ENCODE measurements at places on chromosomes 16 and 17. TPM values are rescaled to one million over a fixed set of nuclear protein-coding genes. Genes with fewer than 3 reads are reported as not detected.
A peak's percentile ranks its signal among the peaks of the same experiment; 100 is the strongest.

ZNF287 gene
- 7.7 TPM for total RNA-seq

DNA sequence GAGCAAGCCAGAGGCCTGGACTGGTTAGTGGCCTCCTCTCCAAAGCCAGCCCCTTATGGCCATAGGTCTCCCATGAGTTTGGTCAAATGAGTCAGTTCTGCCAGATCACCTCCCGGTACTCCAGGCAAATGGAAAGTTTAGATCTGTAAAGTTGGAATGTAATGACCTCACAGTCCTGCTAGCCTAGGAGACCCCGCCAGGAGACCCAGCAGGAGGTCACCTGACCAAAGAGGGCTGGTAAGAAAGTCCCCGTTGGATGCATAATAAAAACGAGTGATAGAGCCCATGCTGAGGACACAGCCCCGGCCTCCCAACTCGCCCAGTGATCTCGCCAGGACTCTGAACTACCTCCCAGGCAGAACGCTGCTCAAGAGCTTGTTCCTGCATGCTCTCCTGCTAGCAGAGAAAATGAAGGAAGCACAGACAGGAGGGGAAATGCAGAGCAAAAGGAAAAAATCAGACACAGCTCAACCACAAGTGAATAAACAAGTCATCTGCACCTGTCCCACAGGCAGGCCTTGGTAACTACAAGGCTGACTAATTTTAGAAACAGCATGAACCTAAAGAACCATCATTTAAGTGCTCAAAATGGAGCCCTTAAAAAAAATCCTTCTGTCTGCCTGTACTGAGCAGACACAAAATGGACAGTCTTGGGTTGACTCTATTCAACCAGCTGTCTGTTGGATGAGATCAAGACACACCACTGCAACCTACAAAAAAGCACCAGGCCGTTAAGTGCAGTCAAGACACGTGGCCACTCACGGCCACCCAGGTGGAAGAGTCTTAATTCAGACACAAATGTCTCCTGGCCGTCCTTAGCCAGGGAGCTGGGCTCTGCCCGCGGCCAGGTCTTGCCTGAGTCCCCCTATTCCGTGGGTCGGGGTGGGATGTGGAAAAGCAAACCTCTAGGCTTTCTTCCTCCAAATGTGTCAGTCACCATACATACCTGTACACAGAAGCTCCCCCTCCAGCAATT lies 9.2 kb downstream of the CDIP1 start:
- no peak for DNase-seq

DNA sequence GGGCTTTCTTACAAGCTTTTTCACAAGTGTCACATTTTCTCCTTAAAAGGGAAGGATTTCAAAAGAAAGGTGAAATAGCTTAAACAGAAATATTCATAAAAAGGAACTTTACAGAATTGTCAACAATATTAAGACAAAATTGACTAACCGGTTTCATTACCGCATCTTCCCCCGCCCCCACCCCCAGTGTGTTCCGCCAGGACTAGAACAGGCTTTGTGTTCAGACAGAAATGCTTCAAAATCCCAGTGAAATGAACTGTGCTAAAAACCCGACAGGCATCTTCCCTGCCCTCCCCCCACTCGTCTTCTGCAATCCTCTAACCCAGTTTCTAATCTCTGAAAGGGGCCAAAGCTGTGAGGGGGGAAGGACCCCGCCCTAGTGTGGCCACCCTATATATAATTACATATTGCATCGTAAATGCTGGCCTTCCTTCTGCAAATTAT lies 990 bp upstream of the ROGDI start:
- DNase-seq, result no peak

ABCA8 gene
- total RNA-seq, result 19.2 TPM

DNA sequence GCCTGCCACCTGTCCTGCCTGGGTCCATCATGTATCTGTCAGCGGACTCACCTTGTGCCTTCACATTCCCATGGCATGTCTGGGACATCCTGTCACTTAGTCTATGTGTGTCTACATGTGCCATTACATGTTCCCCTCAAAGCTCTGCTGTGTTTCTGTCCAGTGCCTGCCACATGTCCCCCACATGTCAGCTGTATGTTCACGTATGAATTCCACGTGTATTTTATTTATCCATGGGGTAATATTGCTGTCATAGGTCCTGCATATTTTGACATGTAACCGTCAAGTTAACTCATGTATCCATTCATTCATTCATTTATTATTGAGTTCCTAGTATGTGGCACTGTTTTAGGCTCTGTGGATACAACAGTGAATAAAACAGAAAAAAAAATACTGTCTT lies 20.8 kb downstream of the TMEM92 start:
- no peak for DNase-seq

- peak; percentile 39 for DNase-seq
These were observed 1.9 kb downstream of the CMC2 start for GRCh38 chr16:81004646-81005353.

GRCh38 chr16:4606354-4606753 lies 8.3 kb downstream of the UBALD1 start:
- no peak for DNase-seq

DNA sequence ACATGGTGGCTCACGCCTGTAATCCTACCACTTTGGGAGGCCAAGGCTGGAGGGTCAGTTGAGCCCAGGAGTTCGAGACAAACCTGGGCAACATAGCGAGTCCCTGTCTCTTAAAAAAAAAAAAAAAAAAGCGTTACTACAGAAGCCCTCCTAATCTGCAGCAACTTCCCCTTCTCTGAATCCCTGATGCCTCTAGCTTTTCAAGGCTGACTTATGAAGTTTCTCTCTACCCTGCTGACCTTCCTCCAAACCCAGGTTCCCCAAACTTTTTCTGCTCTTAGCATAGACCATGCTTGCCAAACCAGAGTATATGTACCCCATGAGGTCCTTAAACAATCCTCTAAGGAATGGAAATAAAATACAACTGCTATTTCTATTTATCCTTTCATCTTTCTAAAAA lies 16.4 kb downstream of the LYRM1 start:
- no peak for DNase-seq

GRCh38 chr16:81583893-81584631 lies 139.5 kb downstream of the CMIP start:
- DNase-seq, result peak; percentile 82

GRCh38 chr17:19019041-19019941 lies 14.7 kb upstream of the FAM83G start:
- no peak for DNase-seq

- no peak for DNase-seq
These were observed 72.8 kb downstream of the WIPI1 start for GRCh38 chr17:68384471-68384870.

GRCh38 chr16:67959536-67960329 lies 8.7 kb downstream of the SLC12A4 start:
- DNase-seq, result no peak

DNA sequence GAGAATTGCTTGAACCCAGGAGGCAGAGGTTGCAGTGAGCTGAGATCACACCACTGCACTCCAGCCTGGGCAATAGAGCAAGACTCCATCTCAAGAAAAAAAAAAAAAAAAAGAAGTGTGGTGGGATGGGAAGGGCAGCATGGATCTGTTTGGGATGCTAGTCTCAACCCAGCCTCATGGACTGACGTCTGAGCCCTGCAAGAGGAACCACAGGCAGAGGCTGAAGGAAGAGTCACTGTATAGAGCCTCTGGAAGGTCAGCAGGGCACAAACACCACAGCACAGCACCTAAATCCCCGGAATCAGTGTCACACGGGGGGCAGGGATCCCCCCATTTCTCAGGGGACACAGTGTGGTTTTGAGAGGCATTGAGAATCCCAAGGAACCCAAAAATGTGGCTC lies 10.9 kb upstream of the CXCL16 start:
- no peak for DNase-seq

DNA sequence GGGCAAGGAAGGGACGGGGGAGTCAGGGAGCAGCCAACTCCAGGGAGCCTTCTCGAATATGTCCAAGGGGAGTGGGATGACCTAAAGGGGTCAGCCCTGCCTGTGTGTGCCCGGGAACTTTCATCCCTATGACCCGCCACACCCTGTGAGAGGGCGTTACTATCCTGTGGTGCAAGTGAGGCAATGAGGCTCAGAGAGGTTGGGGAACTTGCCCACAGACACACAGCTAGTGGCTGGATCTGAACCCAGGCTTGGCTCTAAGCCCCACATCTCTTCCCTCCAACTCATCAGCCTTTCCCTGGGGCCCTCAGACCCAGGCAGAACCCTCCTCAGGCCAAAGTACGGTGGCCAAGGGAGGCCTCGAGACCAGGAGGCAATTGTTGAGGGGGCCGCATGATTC lies 23.2 kb downstream of the JUP start:
- no peak for DNase-seq

DNA sequence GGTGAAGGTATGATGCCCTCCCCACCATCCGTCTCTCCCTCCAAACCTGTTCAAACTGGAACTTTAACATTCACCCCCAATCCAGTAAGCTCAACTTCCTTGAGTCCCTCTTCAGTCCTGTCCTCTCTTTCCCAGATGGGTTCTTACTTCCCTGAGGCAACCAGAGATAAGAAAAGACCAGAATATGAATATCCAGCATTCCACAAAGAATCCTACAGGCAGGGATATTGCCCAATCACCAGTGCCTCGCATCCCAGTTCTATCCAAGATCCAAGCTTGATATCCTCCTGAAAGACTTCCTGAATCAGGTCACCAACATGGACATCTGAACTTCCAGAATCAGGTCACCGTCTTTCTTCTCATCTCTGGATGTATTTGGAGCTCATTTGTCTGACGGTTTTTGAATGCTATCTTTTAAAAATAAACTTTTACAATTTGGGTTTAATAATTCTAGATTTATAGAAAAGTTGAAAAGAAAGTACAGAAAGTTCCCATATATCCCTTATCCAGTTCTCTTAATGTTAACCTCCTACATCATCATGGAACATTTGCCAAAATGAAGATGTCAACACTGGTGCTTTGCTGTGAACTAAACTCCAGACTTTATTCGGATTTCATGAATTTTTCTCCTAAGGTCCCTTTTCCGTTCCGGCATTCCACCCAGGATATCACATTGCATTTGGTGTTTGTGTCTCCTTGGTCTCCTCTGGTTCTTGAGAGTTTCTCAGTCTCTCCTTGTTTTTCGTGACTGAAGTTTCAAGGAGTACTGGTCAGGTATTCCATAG lies 13.7 kb upstream of the COL1A1 start:
- DNase-seq, result peak; percentile 9

COX6A2 gene
- 1.3 TPM for total RNA-seq
